ENCODE measurements at places on chromosomes 5 and 9.

GRCh38 chr9:135574943-135575342 is 13.4 kb downstream of the PAEP start:
- no peak for DNase-seq

DNA sequence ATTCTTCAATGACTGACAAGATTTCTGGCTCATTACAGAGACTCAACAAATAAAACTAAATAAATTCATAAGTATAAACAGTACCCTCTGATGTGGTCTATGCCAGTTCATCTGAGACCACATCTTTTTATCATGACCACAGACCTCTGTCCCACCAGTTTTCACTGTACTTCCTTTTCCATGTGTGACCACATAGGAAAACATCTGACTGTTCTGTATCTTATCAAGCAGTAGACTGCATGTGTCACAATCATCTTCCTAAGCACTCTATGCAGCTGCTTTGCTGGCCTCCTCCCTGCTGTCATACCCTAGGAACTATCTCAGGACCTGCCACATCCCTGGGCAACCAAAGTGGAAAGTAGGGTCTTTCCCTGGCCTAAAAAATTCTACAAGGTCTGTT is 205.0 kb upstream of the ZNF462 start:
- peak; percentile 57 for DNase-seq

- no peak for DNase-seq
Measured at GRCh38 chr5:67195406-67196275, 958 bp downstream of the CD180 start.

GRCh38 chr9:105157171-105157583 is 87.3 kb upstream of the SLC44A1 start:
- peak; percentile 69 for DNase-seq

GRCh38 chr5:181043285-181044092 is 3.4 kb downstream of the BTNL9 start:
- no peak for DNase-seq

GRCh38 chr5:151624476-151624875 is 33.3 kb upstream of the FAT2 start:
- DNase-seq, result no peak

DNA sequence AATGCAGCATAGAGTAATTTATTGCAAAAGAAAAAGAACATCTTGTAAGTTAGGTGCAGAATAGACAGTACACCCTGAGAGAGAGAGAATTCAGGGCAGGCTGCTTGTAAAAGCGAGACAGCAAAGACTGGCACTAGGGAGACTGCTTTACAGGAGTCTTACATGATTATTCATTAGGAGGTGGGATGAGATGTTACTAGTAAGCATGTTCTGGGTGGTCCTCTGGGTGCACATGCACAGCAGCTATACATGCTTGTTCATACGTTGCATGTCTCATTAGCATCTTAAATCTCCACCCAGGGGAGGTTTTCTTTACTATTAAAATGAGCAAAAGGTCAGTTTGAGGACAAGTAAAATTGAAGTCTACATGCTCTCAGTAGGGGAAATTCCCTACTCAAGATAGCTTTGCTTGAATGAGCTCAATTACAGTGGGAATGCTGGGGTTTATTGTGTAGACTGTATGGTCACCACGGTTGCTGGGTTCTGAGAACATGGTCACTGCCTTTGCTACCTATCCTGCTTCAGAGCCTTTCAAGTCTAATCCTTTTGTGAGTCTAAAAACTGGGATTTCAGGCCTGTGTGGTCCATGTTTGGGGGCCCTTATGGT is 60.6 kb downstream of the RGS7BP start:
- no peak for DNase-seq

Measured in Kasumi-1 (cell line).